ENCODE measurements at places on chromosomes 11 and 22. TPM values are rescaled to one million over a fixed set of nuclear protein-coding genes. Genes with fewer than 3 reads are reported as not detected.

LRP5 gene
- 81.8 TPM for total RNA-seq

RHBDD3 gene
- total RNA-seq: 25.1 TPM

PELI3 gene
- total RNA-seq: 1.2 TPM

SPON1 gene
- 57.9 TPM for total RNA-seq

PATE4 gene
- not detected for total RNA-seq

ADAMTS15 gene
- total RNA-seq: 8.2 TPM

CALCA gene
- not detected for total RNA-seq

DNAJB13 gene
- total RNA-seq: not detected

KCNJ5 gene
- 13.8 TPM for total RNA-seq

PMM1 gene
- 262 TPM for total RNA-seq

TECTA gene
- 0.20 TPM for total RNA-seq

TMEM121B gene
- total RNA-seq: 0.20 TPM

COMT gene
- 58.5 TPM for total RNA-seq

ZNF143 gene
- total RNA-seq: 6.6 TPM

GAS2 gene
- not detected for total RNA-seq

ASPHD2 gene
- 0.20 TPM for total RNA-seq

SPDYC gene
- not detected for total RNA-seq

KMT5B gene
- 59.3 TPM for total RNA-seq

All from transverse colon (tissue), 4 donors.